ENCODE measurements at places on chromosomes 7 and 10. TPM values are rescaled to one million over a fixed set of nuclear protein-coding genes. Genes with fewer than 3 reads are reported as not detected.

DNA sequence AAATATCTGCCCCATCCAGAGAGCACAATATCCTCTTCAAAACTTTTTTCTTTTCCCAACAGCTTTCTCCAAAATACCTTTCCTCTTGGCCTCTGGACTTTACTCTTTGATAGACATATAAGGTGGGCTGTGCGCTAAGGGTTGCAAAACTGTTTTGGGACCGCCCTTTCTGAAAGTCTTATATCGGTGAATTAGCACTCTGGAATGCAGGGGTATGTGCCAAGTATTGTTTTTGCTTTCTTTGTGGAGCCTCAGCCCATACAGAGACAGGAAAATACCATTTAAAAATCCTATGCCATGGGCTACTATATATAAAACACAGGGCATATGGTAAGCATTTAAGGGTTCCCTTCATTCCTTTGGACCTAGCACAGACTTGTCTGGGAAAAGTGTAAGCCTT is 37.7 kb downstream of the PPP1R17 start:
- DNase-seq = peak; percentile 7

DNA sequence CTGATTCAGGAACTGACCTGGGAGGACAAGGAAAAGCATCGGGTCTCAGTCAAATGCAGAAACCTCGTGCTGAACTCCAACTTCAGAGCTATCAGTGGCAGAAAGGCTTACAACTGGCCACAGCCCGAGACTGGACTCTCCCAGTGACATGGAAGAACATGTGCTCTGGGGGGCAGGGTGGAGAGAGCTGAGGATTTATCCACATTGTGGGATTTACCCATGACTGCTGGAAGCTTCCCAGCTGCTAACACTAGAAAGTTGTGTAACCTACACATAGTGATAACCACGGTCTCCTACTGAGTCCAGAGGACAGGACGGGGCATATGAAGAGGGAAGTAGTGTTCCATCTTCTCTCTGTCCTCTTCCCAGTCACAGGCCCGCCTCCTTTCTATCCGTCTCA is 103.4 kb downstream of the ITIH5 start:
- DNase-seq = no peak

DNA sequence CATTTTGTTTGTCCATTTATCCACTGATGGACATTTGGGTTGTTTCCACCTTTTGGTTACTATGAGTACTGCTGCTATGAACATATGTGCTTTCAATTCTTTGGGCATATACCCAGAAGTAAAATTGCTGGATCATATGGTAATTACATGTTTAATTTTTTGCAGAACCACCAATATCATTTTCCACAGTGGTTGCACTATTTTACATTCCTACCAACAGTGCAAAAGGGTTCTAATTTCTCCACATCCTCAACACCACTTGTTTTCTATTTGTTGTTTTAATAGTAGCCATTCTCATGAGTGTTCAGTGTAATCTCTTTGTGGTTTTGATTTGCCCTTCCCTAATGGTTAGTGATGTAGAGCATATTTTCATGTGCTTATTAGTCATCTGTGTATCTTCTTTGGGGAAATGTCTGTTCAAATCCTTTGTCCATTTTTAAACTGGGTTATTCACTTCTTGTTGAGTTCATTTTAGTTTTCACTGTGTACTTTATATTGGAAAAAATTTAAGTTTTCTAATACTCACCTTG is 101.9 kb downstream of the HIBADH start:
- no peak for DNase-seq

Gene NEUROD6
- not detected for total RNA-seq

GRCh38 chr7:79455173-79455790 is 1.8 kb upstream of the MAGI2 start:
- no peak for DNase-seq

Gene NEUROG3
- total RNA-seq = not detected

GRCh38 chr10:42816912-42817311 is 34.3 kb downstream of the BMS1 start:
- peak; percentile 51 for DNase-seq

Gene MOGAT3
- not detected for total RNA-seq

- no peak for DNase-seq
Measured at GRCh38 chr10:116198676-116199035, 74.3 kb downstream of the GFRA1 start.

Gene SFTPA1
- not detected for total RNA-seq

- DNase-seq = no peak
Measured at GRCh38 chr7:139522830-139523198, 671 bp upstream of the CLEC2L start.

- DNase-seq = no peak
Measured at GRCh38 chr7:109532262-109532992, 962.8 kb downstream of the DNAJB9 start.

DNA sequence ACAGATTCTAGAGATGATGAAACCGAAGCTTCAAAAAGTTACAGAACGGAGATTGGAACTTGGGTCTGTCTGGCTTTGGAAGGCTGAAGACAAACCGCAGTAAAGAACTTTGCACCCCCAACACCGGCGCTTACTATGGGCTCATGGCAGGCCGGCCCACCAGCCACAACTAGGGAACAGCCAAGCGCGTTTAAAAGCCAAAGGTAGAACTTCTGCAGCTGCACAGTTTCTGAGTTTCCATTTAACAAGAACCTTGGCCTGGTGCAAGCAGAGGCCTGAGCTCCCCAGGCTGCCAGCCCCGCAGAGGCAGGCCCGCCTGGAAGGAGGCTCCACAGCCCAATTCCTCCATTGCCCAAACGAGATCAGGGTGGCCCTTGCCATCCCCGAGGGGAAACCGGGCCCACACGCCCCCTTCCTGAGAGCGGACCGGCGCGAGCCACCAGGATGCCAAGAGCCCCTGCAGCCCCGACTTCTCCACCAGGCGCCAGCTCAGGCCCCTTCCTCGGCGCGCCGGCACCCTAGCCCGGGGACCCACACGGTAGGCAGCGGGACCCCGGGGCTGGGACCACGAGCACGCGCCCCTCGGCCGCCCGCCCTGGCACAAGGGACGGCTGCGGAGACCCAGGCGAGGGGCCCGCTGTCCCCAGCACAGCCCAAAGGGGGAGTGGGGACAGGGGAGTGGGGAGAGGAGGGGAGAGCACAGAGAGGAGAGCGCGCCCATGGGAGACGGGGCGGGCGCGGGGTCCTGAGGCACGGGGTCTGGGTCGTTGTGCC is 566 bp downstream of the MAD1L1 start:
- DNase-seq = peak; percentile 31

- no peak for DNase-seq
Measured at GRCh38 chr7:140300243-140301136, 97.8 kb downstream of the SLC37A3 start.

DNA sequence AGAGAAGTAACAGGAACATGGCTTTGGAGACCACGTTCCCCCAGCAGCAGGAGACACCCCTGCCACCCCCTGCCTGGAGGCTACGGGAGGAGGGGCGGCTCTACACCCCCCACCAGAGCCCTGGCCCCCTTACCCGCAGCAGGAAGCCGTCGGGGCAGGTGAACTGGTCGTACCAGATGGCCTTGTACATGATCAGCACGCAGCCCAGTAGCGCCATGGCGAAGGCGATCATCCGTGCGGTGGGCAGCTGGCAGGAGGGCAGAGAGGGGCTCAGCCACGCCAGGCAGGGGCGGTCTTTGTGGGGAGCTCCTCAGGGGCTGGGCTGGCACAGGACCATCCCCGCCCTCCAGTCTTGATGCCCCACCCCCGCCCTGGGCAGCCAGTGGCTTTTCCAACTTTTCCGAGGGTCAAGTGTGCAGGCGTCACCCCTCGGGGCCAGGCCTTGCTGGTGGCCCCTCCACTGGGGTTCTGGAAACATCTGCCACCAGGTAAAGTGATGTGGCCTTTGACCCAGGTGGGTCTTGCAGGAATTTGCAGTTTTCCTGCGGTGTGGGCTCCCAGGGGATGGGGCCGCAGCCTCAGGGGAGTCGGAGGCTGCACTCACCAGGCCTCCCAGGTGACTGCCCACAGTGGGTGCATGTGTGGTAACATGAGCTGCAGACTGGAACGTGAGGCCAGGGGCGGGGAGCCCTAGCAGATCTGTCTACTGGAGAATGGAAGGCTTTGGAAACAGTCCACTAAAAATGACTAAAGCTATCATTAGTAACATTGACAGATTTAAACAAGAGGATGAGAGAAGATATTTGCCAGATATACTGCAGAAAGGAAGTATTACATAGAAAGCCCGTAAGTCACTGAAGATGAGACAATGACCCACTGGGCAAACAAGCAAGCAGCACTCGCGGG is 9.7 kb downstream of the CALY start:
- DNase-seq = no peak

GRCh38 chr7:6613706-6614105 is 1.7 kb upstream of the ZNF853 start:
- DNase-seq = no peak

Gene CPVL
- total RNA-seq = 72.3 TPM

Gene CPA1
- not detected for total RNA-seq

GRCh38 chr10:29210266-29210868 is 78.5 kb upstream of the LYZL1 start:
- no peak for DNase-seq
